Activated CD8-positive, alpha-beta memory T cell treated with anti-CD3 and anti-CD28 coated beads, Interleukin-2, amount 10 ng/mL, durations not matched to agents 7 days and 5 days (primary cell): ENCODE measurements at places on chromosomes 16 and 17.

- peak; percentile 70 for DNase-seq
- H3K4me3 ChIP-seq: no peak overlapping the region
- H3K27me3 ChIP-seq: peaks cover 15% of the 10 kb centered on the region
- no peak overlapping the region for H3K27ac ChIP-seq
Measured at GRCh38 chr17:17729620-17730249, 48.5 kb downstream of the RAI1 start.

GRCh38 chr17:78501241-78502036 is 75.8 kb downstream of the DNAH17 start:
- H3K4me1 ChIP-seq: no peaks in the 10 kb centered on the region
- H3K4me3 ChIP-seq: no peak overlapping the region

DNA sequence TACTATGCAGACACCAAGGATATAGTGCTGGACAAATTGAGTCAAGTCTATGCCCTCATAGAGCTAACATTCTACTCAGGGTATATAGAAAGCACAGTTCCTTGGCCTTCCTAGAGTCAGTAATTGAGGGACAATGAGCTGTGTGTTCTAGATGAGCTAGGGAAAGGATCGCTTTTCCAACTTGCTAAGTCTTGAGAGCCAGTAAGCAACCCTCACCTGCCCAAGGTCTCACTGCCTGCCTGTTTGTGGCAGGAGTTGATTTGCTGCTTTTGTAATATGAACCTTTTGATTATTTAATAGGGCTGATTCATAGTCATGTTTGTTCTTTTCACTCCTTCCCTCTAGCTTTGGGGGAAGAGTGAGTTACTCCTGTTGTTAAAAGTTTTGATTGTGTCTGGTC is 6.5 kb downstream of the DDX42 start:
- H3K27ac ChIP-seq: peak overlapping the region; percentile 34
- H3K27me3 ChIP-seq: no peaks in the 10 kb centered on the region
- no peak overlapping the region for H3K4me3 ChIP-seq
- peaks cover 67% of the 10 kb centered on the region for H3K4me1 ChIP-seq
- H3K36me3 ChIP-seq: peaks cover 33% of the 10 kb centered on the region
- no peak for DNase-seq

GRCh38 chr17:79089720-79090442 is 15.3 kb downstream of the ENGASE start:
- no peak overlapping the region for H3K4me3 ChIP-seq
- H3K4me1 ChIP-seq: peaks cover 8% of the 10 kb centered on the region
- DNase-seq: no peak
- H3K36me3 ChIP-seq: no peaks in the 10 kb centered on the region
- H3K27me3 ChIP-seq: peaks cover 7% of the 10 kb centered on the region
- no peak overlapping the region for H3K27ac ChIP-seq
